NCI-H2029 (cell line): ENCODE measurements at places on chromosomes 5 and 9.

DNA sequence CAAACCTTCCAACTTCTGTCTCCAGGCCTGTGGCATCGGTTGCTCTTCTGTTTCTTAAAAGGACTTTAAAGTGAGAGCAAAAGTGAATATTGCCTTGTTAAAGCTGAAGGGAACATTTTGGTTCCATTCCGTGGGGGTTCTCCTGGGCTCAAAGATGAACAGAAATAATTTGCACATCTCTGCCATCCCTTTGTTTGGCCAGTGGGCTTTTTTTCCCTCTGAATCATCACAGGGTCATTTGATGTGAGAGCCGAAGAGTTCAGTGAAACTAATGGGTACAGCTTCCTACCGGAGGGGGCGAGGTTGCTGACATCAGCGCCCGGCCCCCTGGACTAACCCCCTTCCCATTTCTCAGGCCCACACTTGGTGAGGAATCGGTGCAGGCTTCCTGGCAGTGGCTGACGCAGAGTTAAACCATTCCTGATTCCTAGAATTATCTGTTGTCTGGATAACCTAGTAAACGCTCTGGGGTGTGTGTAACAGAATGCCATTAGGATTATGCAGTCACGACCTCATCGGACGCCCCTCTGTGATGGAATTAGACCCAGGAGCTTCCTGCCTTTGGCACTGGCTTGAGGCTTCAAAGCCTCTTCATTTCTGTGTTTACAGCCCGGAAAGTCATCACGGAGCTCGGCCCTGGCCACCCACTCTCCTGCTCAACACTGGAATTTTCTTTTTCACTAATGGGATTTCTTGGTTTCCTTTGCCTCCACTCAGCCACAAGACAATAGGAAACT lies 61.6 kb upstream of the RPL26L1 start:
- DNase-seq, result no peak

DNA sequence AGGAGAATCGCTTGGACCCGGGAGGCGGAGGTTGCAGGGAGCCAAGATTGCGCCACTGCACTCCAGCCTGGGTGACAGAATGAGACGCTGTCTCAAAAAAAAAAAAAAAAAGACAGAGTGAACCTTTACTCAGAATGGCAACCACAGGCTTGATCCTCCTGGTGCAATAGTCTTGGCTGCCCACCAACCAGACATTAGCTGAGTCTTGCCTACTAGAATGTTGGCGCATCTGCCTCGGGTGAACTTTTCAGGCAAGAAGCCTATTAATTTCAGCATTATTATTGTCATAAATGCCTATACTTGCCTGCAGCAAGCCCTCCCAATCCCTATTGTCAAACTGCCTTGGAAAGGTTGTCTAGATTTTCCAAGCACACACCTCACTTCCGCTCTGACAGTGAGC lies 4.2 kb downstream of the SERINC5 start:
- DNase-seq, result no peak

GRCh38 chr9:73805111-73805510 lies 653.4 kb downstream of the ANXA1 start:
- DNase-seq, result no peak

DNA sequence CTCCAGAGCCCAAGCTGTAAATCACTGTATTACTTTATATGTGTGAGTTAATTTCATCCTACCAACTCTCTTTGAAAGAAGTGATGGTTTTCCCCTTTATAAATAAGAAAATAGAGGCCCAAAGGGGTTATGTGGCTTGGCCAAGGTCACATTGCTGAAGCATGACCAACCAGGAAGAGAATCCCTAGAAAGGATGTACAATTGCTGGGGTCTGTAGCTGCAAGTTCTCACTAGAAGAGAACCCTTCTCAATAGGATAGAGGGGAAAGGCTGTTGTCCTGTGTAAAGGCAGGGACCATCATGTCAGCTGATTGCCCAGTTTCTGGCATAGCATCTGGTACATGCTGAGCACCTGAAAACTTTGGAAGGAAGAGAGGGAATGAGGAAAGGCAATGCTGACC lies 39.0 kb upstream of the FAT2 start:
- no peak for DNase-seq

- no peak for DNase-seq
Measured at GRCh38 chr9:135169709-135170226, 82.3 kb downstream of the OLFM1 start.

DNA sequence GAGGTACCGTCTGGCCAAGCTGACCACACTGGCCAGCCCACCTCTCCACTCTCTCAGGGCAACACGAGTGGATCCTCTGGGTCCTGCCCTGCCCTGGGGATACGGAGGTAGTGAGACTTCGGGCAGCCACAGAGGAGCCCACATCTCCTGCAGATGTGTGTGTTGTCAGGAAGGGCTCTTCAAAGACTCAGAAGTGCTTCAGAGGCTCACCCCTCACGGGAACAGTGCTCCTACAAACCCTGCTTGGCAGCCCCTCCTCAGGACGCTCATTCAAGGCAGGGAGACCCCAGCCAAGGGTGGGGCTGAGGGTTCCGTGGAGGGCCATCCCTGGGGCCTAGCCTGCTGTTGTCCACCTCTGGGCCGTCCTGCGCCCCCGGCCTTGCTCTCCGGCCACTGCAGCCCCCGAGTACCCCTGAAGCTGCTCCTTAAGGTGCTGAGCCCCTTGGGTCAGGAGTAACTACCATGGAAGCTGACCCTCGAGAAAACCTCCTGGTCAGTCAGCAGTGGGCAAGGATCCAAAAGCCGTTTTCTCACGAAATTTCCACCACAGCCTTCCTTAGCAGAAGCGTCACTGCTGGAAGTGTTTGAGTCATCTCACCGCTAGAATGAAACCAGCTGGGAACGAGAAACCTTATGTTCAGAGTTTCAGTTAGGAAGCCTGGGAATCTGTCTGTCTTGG lies 23.2 kb upstream of the LRRC14B start:
- no peak for DNase-seq

DNA sequence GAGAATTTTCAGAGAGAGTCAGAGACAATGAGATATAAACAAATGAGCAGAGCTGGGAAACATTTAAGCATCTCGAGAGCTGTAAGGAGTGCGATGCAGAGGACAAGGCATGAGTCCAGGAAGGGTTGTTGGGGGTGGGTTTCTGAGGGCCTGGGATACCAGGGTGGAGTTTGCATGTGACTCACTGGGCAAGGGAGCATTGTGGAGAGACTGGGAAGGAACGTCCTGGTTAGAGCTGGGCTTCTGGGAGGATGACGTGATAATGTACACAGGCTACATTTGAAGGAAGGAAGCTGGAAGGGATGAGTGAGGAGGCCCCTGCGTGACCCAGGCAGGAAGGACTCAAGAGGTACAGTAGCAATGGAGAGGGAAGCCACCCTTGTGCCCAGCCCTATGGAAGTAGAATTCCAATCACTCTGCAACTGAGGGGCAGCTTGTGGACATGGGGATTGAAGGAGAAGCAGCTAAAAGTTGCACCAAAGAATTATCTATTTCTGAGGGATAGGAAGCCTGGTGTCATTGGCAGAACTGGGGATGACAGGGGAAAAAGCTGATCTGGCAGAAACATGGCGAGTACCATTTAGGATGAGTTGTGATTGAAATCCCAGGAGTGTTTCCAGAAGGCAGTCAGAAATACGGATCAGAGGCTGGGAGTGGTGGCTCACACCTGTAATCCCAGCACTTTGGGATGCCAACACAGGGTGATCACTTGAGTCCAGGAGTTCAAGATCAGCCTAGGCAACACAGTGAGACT lies 59.3 kb upstream of the AFAP1L1 start:
- no peak for DNase-seq

GRCh38 chr5:152462021-152462721 lies 57.1 kb upstream of the NMUR2 start:
- DNase-seq, result no peak

DNA sequence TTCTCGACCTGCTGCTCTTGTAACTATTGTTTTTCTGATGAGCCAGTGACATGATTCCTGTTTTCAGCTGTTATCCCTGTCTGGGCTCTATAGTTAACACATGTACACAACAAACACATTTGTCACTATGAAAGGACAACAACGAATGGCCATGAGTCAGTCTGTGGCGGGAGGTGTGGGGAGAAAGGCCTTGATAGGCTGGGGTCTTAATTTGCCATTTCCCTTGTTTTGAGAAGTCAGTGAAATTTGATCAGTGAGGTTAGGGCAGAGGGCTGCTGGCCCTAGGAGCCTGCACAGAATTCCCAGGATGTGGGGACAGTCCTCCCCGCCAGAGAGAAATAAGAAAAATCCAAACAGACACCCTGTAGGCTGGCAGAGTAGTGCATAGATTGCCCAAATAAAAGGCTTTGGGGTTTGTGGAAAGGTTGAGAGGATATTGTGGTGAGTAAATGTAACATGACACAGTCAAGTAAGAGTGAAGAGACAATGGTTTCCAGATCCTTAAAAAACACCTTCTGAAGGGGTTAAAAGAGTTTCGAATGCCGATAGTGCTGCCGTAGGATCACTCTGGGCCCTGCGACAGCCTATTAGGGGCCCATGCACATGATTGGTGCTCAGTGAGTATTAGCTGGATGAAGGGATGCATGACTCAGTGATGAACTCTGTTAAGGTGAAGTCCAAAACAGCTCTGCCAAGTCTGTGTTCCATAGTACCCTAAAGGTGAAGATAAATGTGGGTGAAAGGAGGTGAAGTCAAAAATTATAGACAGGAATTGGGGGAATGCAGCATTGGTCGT lies 110.9 kb upstream of the PRRC1 start:
- no peak for DNase-seq

DNA sequence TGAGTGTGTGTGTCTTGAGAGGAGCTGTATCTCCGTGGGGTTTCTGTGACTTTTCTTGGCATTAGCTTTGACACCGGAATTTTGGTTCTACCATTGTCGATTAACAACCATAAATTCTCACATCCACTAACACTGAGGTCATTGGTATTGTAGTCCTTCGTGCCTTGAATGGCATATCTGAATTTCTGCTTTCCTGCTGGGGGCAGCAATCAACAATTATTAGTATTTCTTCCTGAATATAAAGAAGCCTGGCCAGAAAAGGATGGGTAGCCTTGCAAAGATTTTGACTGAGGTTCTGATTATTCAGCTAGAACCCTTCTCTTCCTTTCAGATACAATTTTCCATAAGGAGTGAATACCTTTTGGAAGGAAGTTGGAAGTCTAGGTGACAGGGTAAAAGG lies 33.5 kb upstream of the SHOC1 start:
- no peak for DNase-seq

- no peak for DNase-seq
Measured at GRCh38 chr9:106689089-106689488, 173.9 kb upstream of the ZNF462 start.
